ENCODE measurements at places on chromosomes 13 and 19. TPM values are rescaled to one million over a fixed set of nuclear protein-coding genes. Genes with fewer than 3 reads are reported as not detected.

GRCh38 chr13:112171570-112171965, 104.6 kb downstream of the SOX1 start:
- no peak for DNase-seq

- DNase-seq, result peak; percentile 78
Observed at GRCh38 chr19:850221-850978, 1.7 kb upstream of the ELANE start.

The FBN3 gene
- 6.4 TPM for polyA plus RNA-seq

The SHANK1 gene
- 1.4 TPM for polyA plus RNA-seq

DNA sequence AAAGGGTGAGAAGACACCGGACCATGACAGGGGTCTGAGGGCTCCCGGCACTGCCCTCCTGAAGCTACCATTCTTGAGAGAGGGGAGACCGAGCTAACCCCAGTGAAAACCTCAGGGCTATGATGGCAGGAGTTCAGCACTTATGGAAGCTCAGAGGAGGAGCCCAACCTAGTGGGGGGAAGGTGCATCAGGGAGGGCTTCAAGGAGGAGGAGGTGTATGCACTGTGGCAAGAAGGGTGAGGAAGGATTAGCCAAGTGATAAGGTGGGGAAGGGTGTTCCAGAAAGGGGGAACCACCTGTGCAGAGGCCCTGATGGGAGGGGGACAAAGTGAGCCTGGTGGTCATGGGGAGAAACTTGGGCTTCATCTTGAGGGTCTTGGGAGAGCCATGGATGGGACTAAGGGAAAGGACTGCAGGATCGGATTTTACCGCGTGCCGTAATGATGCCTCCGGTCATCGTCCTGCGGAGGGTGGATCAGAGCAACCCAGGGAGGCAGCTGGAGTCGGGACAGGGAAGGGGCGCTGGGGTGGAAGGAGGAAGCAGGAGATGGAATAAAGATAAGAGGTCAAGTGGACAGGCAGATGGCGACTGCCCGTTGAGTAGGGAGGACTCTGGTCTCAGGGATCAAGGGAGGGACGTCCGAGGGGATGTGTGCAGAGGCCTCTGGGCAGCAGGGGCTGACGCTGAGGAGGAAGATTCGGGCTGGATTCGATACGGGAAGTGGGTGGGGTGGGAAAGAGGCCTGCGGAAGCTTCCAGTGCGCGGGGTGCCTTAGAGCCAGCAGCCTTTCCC, 13.3 kb upstream of the PSMD8 start:
- no peak for DNase-seq

DNA sequence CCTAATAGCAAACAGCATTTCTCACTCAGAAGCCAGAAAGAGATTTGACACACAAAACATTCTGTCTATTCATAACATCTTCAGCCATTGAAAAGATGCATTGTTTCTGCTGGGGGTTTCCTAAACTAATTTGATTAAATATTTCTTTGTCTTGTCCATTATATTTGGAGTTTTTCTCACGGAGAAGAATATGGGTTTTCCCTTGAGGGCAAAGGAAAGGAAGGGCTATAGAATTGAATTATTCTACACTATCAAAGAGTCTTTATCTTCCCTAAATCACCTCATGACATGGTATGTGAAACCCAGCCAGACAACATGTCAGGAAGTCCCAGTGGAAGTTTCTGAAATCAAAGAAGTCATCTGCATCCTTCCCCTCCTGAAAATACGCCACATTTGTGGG, 186.4 kb downstream of the SHISA2 start:
- DNase-seq, result no peak

The ZNF296 gene
- 1.2 TPM for polyA plus RNA-seq

- DNase-seq, result no peak
Observed at GRCh38 chr13:35231426-35231825, 245.1 kb downstream of the MAB21L1 start.

The ACP5 gene
- polyA plus RNA-seq, result 7.2 TPM

- DNase-seq, result no peak
Observed at GRCh38 chr13:42035905-42036521, 12.4 kb upstream of the DGKH start.

The SPRED3 gene
- polyA plus RNA-seq, result 2.3 TPM

DNA sequence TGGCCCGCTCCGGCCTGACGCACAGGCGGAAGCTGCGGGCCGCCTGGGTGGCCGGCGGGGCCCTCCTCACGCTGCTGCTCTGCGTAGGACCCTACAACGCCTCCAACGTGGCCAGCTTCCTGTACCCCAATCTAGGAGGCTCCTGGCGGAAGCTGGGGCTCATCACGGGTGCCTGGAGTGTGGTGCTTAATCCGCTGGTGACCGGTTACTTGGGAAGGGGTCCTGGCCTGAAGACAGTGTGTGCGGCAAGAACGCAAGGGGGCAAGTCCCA, 4.4 kb downstream of the FFAR1 start:
- DNase-seq, result no peak

- DNase-seq, result no peak
Observed at GRCh38 chr13:73943137-73943964, 190.9 kb downstream of the KLF12 start.

- no peak for DNase-seq
Observed at GRCh38 chr19:1978346-1978894, 37.1 kb downstream of the BTBD2 start.

DNA sequence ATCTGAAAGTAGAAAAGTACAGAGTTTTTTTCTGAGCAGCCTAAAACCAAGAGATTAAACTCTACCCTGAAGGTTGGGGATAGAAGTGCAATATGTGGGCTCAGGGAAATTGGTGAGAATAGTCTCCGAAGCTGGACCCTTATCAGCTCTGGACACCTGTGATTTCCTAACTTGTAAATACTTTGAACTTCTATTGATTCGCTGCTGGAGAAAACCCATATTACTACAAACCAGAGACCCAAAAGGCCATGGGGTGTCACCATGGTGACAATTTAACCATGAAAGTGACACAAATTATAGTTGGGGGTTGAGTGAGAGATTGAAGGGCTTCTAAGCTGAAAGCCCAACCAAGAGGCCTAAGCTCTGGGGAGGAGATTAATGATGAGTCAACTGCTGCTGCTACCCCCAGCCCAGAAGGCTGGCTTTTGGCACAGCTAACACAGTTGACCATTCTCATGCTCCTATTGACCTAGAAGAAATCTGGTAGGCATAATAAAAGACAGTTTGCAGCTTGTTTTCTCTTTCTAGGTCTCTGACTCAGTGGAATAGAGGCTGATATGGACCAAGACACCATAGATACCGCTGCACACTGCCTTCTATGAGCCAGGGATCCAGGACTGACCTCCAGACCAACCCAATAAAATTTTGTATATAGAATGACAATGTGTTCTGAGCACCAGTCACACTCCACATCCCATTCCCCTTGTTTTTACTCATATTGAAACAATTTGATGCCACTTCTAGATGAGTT, 131.9 kb upstream of the FNDC3A start:
- DNase-seq, result no peak

The FUT2 gene
- 14.4 TPM for polyA plus RNA-seq

The TLE2 gene
- polyA plus RNA-seq, result 71.1 TPM
